ENCODE measurements at places on chromosomes 16 and 17.

GRCh38 chr16:30122604-30123160 lies 338 bp downstream of the MAPK3 start:
- DNase-seq: peak; percentile 34

DNA sequence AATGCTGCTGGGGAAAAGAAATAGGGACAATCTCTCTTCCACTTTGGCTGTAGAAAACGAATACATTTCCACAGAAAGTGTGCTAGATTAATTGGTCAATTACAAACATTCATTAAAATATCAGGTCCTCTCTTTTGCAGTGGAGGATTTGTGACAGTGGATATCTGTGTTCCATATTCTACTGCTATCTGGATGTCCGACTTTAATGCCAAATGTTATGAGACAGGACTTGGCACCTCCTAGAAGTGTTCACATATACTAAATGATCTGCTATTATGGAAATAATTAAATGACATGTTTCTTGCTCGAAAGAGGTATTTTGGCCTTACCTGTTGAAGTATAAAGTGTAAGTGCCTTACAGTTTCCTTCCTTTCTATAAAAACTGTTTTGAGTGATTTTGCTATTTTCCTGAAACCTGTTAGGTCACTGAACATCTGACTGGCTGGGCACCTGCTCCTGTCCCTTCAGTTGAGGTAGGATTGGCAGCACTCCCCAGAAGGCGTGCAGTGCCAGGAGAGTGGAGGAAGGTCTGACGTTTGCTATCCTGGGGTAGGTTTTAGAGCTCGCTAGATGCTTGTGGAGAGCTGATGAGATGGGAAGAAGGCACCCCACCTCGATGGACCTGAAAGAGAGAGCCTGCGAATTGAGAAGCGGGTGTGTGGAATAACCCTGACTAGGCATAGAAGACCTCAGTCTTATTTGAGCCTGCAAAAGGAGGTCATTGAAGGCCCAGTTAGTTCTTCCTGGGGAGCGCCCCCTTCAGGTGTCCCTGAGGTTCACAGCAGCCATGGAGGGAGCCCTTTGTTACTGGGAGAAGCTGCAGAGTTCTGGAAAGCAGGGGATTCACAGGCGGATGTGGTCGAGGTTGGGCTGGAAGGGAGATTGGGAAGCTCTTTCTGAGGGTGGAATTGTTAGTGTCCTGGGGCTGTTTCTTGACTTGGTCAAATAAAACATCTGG lies 159.4 kb upstream of the ZNF267 start:
- DNase-seq: peak; percentile 42

DNA sequence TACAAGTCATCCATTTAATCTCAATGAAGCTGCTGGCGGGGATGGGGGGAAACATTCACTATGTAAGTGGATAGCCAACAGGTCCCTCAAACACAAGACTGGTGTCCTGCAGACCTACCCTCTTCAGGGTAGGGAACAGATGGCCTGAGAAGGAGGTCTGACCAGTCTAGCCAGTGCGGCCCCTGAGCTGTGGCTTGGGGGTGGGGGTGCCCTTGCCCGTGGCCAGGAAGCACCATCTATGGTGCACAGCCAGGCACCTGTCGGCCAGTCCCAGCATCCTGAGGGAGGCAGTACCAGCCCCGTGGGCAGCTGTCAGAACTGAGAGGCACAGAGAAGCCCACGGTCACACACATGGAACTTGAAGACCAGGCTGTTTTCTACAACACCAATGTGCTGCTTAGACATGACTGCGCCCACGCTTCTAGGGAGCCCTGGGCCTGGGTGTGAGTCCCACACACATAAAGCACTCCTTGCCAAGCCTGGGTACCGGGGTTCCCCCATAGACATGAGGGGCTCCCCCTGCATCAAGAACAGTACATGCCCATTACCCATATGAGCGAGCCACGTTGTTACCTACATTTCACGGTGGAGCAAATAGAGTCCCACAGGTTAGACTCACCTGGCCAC lies 40.9 kb downstream of the RMI2 start:
- DNase-seq: peak; percentile 4

DNA sequence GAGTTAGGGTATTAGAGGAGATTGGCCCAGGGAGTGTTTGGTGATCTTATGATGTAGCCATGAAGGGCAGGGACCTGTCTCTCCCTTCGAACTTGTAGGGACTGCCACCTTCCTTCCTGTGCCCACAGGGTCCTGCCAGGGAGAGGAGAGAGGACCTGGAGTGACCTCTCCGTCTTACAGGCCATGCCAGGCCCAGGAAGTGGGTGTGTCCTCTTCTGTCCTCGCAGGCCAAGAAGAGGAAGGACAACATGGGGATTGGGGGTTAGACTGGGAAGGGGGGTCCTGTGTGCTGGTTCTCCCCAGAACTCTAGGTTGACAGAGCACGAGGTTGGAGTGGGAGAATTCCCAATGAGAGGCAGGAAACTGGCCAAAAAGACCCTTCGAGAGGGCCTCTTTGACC lies 43.4 kb upstream of the TAC4 start:
- no peak for DNase-seq

DNA sequence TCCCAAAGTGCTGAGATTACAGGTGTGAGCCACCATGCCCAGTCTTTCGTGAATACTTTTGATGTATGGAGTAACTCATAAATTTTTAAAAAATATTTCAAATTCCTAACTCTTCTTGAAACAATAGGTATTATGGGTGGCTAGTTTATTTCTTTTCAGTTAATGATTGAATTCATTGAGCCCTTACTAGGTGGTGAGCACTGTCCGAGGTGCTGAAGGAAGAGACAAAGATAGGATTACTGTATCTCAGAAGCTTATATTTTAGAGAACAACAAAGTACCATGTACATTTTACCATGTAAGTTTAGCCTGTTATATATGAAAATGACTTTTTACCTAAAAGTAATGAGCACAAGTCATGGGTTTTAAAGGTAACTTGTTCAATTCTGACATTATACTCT lies 418.3 kb downstream of the NPIPA7 start:
- DNase-seq: no peak

Measured in SK-N-DZ (cell line).